COLO829 (cell line): ENCODE measurements at places on chromosomes 13 and 19.

- DNase-seq: no peak
Measured at GRCh38 chr13:80988391-80989151, 647.6 kb upstream of the SPRY2 start.

- no peak for DNase-seq
Measured at GRCh38 chr13:95075506-95075905, 225.7 kb downstream of the ABCC4 start.

- DNase-seq: no peak
Measured at GRCh38 chr19:3440082-3440481, 40.2 kb downstream of the SMIM24 start.

DNA sequence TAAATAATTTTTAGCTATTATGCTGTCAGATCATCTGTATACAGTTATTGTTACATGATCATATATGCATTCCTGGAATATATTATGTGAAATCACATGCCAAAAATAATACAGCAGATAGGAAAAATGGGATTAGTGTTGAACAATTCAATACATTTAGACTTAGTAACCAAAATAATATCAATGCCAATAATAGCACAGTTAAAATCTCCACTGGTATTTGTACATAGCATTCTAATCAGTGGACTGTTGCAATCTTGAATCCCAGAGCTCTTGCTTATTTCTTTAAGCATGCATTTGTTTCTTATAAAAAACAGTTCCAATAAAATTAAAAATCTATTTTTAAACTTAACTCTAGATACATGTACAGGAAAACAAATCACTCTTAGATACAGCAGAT, 2772.2 kb downstream of the PCDH9 start:
- no peak for DNase-seq

- no peak for DNase-seq
Measured at GRCh38 chr13:106433066-106433465, 102.4 kb downstream of the EFNB2 start.

- no peak for DNase-seq
Measured at GRCh38 chr13:55090612-55091011, 2050.1 kb upstream of the PRR20A start.

GRCh38 chr13:49376121-49376520, 67.7 kb downstream of the CAB39L start:
- DNase-seq: no peak

- no peak for DNase-seq
Measured at GRCh38 chr13:48624016-48624415, 29.7 kb upstream of the CYSLTR2 start.

DNA sequence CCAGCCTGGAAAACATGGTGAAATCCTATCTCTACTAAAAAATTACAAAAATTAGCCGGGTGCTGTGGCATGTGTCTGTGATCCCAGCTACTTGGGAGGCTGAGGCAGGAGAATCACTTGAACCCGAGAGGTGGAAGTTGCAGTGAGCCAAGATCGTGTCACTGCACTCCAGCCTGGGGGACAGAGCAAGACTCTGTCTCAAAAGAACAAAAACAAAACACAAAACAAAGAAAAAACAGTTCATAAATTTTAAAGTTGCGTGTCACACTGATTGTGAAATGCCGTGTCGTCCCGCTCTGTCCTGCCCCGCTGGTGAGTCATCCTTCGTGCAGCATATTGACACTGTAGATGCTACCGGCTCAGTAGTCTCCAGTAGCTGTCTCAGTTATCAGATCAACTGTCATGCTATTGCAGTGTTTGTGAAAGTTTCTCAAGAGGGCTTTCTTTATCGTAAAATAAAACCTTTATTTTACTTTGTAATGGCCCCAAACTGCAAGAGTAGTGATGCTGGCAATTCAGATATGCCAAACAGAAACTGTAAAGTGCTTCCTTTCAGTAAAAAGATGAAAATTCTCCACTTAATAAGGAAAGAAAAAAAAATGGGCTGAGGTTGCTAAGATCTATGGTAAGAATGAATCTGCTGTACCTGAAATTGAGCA, 36.4 kb upstream of the IGFL1 start:
- peak; percentile 34 for DNase-seq

DNA sequence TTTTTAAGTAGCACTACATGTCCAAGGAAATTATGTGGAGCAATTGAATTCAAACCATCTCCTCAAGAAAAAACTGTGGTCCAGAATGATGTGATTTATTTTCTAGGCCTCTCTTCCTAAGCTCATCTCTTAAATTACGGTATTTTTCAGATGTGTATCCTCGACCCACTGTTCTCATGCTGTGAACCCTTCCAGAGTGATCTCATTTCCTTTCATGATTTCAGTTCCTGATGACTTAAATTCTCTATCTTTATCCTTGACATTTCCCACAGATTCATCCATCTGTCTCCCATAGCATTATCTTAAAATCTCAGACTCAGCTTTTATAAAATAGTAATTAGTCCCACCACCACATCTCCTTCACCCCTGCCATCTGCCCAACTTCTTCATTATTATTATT, 117.6 kb upstream of the SPRY2 start:
- DNase-seq: no peak

DNA sequence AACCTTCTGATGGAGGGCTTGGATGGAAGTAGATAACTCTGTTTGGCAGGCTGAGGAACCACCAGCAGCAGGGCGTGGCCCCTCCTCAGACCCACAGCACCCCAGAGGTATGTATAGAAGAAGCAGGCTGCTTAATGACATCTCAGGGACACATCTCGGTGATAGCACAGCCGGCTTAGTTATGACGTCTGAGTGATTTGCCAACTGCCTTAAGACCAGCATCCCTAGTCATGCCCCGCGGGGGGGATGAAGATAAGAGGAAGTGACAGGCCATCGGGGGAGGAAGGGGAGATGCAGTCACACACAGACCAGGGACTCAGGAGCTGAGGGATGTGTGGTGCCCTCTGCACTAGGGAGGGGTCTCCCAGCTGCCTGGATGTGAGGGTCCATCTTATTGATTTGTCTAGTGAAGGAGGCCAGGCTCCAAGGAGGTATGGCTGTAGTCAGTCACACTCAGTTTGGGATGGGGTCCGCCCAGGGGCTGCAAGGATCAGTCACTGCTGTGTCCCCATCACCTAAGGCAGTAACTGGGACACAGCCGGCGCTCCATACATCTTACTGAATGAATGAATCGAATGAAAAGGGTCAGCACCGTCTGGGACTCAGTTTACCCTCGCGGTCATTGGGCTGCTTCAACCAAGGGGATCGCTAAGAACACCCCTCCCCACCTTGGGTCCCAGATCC, 19.2 kb upstream of the ERCC1 start:
- no peak for DNase-seq

DNA sequence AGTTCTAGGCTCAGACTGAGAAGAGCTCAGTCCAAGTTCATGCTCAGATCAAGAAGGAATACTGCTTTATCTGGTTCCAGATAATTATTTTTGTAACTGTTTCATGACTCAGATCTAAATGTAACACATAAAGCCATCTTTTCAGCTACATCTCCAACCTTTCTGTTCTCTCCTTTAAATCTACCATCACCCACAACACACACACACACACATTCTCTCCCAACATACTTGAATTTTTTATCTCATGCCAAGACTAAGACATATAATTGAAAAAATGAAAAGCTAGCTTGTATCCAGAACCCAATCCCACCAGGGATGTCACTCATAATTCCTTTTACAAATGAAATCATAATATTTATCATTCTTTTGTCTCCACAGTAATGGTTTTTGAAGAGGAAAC, 7.6 kb downstream of the KATNAL1 start:
- DNase-seq: no peak

GRCh38 chr19:46845959-46846459, 4.6 kb downstream of the AP2S1 start:
- no peak for DNase-seq

DNA sequence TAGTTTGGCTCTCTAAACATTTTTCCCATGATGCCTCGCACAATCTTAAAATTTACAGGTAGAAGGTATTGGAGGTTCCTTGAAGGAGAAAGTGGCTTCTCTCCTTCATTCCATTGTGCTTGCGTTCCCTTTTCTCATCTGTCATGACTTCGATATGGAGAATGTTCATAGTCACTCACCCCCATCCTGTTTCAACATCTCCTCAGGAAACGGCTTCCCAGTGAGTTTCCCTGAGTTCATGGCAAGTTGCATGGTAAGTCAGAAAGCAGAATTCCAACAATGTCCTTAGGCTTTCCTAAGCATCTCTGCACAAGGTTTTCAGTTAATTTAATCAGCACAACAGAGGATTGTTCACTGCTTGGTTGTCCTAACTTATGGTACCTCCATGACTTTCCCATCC, 581.8 kb upstream of the SLITRK5 start:
- no peak for DNase-seq

DNA sequence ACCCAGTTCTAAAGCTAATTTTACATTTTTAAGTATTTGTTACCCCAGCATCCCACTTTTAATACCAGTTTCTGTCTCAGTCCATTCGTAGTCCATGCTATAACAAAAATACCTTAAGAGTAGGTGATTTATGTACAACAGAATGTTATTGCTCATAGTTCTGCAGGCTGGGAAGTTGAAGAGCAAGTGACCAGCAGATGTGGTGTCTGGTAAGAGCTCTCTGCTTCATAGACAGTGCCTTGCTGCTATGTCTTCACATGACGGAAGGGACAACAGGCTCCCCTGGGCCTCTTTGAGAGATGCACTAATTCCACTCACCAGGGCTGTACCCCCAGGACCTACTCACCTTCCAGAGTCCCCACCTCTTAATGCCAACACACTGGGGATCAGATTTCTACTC, 96.6 kb downstream of the COL4A2 start:
- no peak for DNase-seq

- no peak for DNase-seq
Measured at GRCh38 chr13:38386421-38386820, 36.8 kb downstream of the UFM1 start.

DNA sequence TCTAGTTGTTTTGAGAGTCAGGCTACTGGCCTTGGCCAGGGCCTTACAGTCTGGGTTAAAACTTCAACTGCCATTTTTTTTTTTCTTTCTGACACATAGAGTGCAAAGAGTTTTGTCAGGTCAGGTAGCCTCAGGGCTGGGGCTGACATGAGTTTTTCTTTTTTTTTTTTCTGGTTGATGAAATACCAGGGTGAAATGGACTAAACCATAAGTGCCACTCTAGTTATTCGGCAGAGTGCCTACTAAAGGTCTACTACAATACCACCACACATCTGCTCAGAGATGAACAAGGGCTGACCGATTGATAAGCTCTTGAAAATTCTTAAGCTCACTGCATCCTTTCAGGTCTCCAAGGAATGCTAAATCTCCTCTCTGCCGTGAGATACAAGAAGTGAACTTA, 4.4 kb upstream of the ZNF320 start:
- DNase-seq: no peak

GRCh38 chr19:1457031-1457739, 7.3 kb downstream of the APC2 start:
- DNase-seq: no peak

- DNase-seq: no peak
Measured at GRCh38 chr19:47779524-47780214, 1.2 kb downstream of the SELENOW start.

DNA sequence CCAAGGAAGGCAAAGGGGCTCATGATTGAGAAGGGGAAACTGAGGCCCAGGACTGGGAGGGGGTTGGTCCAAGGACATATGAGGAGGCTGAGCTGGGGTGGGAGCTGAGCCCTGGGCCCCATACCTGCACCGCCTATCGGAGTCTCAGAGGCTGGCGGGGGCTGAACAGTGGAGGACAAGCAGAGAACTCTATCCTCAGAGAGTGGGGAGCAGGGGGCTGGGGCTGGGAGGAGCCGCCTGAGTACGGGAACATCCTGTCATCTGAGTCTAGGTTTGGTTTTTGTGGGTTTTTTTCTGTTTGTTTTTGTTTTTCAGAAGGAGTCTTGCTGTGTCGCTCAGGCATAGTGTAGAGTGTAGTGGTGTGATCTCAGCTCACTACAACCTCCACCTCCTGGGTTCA, 6.2 kb downstream of the ARRDC2 start:
- no peak for DNase-seq

DNA sequence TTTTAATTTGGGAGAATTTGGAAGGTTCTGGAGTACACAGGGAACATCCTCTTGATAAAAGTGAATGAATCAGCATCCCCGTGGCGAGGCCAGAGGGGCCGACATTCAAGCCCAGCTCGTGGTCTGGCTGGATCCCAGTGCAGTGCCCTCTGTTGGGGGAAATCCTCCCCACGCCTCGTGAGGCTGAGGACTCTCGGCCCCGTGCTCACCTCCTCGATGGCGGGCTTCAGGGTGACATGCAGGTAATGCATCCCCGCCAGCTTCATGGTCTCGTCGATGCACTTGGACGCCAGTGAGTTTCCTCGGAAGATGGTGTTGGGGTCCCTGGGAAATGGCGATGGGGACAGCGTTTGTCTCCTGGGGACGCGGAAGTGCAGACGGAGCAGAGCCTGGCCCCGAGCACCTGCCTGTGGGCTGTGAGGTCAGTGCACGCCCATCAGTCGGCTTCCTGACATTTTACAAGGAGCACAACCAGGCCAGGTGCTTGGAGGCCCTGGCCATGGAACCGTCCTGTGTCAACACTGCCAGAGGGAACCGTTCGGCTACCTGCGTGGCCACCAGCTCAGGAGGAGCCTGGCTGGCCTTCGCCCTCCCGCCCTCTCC, 43.3 kb upstream of the C13orf46 start:
- no peak for DNase-seq

DNA sequence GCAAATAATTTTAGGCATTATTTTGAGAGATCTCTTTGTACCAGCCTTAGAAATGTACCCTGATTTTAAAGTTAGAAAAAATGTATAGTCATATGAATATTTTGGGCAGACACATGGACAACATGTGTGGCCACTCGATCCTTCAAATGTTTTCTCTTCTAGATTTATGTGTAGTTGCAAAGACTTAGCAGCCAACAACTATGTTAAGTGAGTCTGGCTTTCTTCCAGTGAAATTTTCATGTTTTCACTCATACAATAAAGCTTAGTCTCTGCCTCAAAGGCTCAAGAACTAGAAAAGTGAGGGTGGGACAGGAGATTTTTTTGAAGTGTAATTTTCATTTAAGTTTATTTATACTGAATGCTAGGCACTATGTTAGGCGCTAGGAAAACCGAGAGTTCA, 207.7 kb upstream of the DACH1 start:
- DNase-seq: no peak

GRCh38 chr19:54694648-54695047, 29.6 kb upstream of the KIR3DL3 start:
- DNase-seq: no peak

GRCh38 chr13:40230833-40231266, 435.6 kb downstream of the FOXO1 start:
- DNase-seq: peak; percentile 48

- DNase-seq: no peak
Measured at GRCh38 chr13:43333176-43333575, 309.8 kb downstream of the DNAJC15 start.

DNA sequence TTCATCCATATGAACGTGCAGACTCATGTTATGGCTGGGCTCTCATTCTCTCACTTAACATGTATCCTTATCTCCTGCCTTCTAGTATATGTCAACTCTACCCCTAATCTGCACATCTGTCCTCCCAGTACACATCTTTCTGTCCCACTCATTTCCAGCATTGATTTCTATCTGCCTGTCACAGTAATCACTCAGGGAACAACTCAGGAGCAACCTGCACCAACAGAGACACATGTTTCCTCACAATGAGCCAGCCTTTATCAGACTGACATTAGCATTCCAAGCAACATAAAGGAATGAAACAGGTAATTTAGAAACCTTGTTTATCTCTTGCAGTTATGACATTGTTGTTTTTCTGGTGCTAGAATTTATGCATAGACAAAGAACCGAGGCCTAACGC, 17.6 kb upstream of the SLC7A1 start:
- DNase-seq: no peak
